ENCODE measurements at places on chromosomes 11 and 22. TPM values are rescaled to one million over a fixed set of nuclear protein-coding genes. Genes with fewer than 3 reads are reported as not detected.

- no peak for DNase-seq
- no peaks in the 10 kb centered on the region for H3K36me3 ChIP-seq
- H3K4me3 ChIP-seq: no peak overlapping the region
- H3K27me3 ChIP-seq: no peaks in the 10 kb centered on the region
These were observed 996.7 kb upstream of the CHORDC1 start for GRCh38 chr11:91219535-91219934.

GRCh38 chr22:49349841-49350381 is 477.8 kb downstream of the BRD1 start:
- H3K4me1 ChIP-seq: no peaks in the 10 kb centered on the region
- H3K4me3 ChIP-seq: no peak overlapping the region
- peaks cover 1% of the 10 kb centered on the region for H3K27me3 ChIP-seq
- no peak for DNase-seq
- no peak overlapping the region for H3K27ac ChIP-seq

DNA sequence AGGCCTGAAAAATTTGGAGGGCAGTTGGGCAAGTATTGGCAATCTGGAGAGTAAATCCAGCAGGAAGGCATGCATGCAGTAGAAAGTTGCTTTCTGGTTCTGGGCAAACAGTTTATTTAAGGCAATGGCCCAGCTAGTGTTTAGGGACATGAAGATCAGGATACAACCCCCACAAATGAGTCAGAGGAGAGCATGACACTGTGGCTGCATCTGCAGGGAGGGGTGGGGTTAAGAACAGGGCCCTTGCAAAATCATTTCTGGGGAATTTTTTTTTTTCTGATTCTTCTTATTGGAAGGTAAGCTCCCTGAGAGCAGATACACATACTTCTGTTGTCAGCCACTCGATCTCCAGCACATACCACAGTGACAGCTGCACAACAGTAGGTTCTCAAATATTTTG is 61.1 kb downstream of the FDX1 start:
- H3K27me3 ChIP-seq: no peaks in the 10 kb centered on the region
- no peaks in the 10 kb centered on the region for H3K4me1 ChIP-seq

DNA sequence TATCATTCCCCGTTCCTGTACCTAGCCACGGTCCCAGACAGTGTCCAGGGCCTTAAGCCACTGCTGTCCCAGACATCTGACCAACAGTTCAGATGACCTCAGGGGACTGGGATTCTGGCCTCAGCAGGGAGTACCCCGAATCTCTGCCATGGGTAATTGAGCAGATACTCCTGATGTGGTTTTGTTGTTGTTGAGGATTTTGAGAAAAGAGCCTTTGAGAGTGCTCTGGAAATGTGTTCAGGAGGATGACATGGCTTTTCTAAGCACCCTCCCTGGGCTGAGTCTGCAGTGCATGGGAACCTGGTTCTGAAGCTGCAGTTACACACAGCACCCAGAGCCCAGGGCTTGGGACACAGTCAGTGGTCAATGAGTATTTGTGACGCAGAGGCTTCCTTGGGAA is 30.4 kb downstream of the ADAMTS15 start:
- no peak overlapping the region for H3K4me3 ChIP-seq
- H3K27me3 ChIP-seq: no peaks in the 10 kb centered on the region
- H3K36me3 ChIP-seq: no peaks in the 10 kb centered on the region
- H3K27ac ChIP-seq: no peak overlapping the region
- H3K4me1 ChIP-seq: no peaks in the 10 kb centered on the region
- no peak for DNase-seq

GRCh38 chr11:66247801-66248200 is 20.6 kb upstream of the RAB1B start:
- DNase-seq: no peak
- no peak overlapping the region for H3K4me3 ChIP-seq
- H3K36me3 ChIP-seq: peaks cover 34% of the 10 kb centered on the region
- H3K27me3 ChIP-seq: no peaks in the 10 kb centered on the region
- H3K4me1 ChIP-seq: no peaks in the 10 kb centered on the region
- no peak overlapping the region for H3K27ac ChIP-seq

DNA sequence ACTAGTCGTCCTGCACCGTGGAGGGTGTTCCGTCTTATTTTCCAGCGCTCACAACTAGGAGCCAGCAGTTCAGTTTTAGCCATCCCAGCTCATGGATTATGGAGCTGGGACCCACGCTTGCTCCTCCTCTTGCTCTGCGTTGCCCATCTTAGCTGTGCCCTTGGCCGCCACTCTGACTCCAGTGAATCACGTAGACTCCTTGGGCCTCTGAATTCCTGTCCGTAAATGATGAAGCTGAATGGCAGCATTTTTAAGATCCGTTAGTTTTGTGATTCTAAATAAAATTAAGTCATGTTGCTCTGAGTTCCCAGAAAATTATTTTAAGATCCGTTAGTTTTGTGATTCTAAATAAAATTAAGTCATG is 23.8 kb downstream of the BCR start:
- H3K27me3 ChIP-seq: no peaks in the 10 kb centered on the region
- no peaks in the 10 kb centered on the region for H3K4me1 ChIP-seq
- DNase-seq: no peak
- H3K27ac ChIP-seq: no peak overlapping the region
- H3K36me3 ChIP-seq: peaks cover 13% of the 10 kb centered on the region

- no peak overlapping the region for H3K27ac ChIP-seq
- no peak for DNase-seq
- no peaks in the 10 kb centered on the region for H3K36me3 ChIP-seq
- H3K4me1 ChIP-seq: no peaks in the 10 kb centered on the region
- H3K4me3 ChIP-seq: no peak overlapping the region
These were observed 4.7 kb downstream of the TNNT3 start for GRCh38 chr11:1924181-1924580.

- peak overlapping the region; percentile 37 for H3K4me3 ChIP-seq
- H3K27me3 ChIP-seq: peaks cover 15% of the 10 kb centered on the region
- no peak for DNase-seq
- no peak overlapping the region for H3K27ac ChIP-seq
- H3K36me3 ChIP-seq: no peaks in the 10 kb centered on the region
- H3K4me1 ChIP-seq: peaks cover 13% of the 10 kb centered on the region
These were observed 237.8 kb downstream of the TTC28 start for GRCh38 chr22:28441720-28442263.

GRCh38 chr11:56396047-56396446 is 16.4 kb upstream of the OR5AL1 start:
- no peak for DNase-seq
- H3K36me3 ChIP-seq: no peaks in the 10 kb centered on the region
- no peaks in the 10 kb centered on the region for H3K4me1 ChIP-seq
- no peak overlapping the region for H3K4me3 ChIP-seq
- H3K27me3 ChIP-seq: no peaks in the 10 kb centered on the region

DNA sequence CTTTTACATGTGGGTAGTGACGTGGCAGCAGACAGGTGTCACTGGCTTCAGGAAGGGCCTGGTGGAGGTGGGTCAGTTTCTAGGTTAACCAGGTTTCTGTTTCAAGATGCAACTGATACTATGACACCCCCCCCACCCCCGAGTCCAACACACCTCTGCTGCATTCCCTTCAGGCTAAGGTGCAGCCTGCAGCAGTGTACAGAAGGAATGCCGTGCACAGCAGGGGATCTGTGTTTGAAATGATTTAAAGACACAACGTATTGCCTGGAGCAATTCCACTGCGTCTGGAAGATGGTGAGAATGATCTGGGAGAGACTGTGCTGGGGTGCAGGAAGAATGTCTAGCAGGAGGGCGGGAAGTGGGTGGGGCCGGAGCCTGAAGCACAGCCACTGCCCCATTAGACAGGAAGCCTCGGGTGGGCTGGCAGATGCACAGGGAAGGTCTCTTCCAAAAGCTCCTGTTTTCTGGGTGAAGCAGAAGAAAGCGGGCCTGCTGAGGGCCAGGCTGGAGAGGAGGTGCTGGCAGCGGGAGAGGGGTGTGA is 11.9 kb upstream of the TESMIN start:
- H3K4me3 ChIP-seq: no peak overlapping the region
- no peaks in the 10 kb centered on the region for H3K4me1 ChIP-seq
- H3K27ac ChIP-seq: no peak overlapping the region
- peaks cover 16% of the 10 kb centered on the region for H3K36me3 ChIP-seq

GRCh38 chr11:67644042-67644441 is 4.5 kb upstream of the TBX10 start:
- DNase-seq: no peak
- no peak overlapping the region for H3K27ac ChIP-seq
- no peaks in the 10 kb centered on the region for H3K36me3 ChIP-seq
- H3K4me1 ChIP-seq: peaks cover 27% of the 10 kb centered on the region
- no peak overlapping the region for H3K4me3 ChIP-seq

DNA sequence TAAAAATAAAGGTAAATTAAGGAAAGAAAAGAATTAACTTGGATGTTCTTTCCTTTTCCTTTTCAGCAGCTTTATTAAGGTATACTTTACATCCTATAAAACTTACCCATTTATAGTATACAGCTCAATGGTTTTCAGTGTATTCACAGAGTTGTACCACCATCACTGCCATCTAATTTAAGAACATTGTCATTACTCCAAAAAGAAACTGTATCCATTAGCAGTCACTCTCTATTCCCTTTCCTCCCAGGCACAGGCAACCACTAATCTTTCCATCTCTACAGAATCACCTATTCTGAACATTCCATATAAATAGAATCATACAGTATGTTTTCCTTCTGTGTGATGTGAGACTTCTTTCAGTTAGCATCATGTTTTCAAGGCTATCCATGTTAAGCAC is 38.9 kb upstream of the TNRC6B start:
- no peak overlapping the region for H3K27ac ChIP-seq
- no peak overlapping the region for H3K4me3 ChIP-seq
- no peaks in the 10 kb centered on the region for H3K27me3 ChIP-seq
- H3K4me1 ChIP-seq: no peaks in the 10 kb centered on the region

DNA sequence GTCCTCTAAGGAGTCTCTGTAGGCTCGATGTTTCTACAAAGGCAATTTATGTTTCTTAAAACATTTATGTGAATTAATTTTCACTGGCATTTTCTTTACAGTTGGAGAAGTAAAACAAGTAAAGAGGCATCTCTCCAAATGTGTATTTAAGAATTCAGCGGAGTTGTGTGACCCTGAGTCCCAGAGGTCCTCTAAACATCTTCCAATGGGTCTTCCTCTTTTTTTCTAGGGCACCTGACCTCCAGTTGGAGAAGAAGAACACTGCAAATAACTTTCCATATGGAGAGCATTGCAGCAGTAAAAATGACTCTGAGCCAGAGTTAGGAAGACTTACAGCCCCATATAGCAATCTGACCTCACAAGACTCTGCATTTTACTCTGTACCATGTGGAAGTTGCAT is 480.5 kb upstream of the RAG2 start:
- no peak overlapping the region for H3K27ac ChIP-seq
- H3K4me3 ChIP-seq: no peak overlapping the region
- H3K36me3 ChIP-seq: no peaks in the 10 kb centered on the region
- DNase-seq: no peak

DNA sequence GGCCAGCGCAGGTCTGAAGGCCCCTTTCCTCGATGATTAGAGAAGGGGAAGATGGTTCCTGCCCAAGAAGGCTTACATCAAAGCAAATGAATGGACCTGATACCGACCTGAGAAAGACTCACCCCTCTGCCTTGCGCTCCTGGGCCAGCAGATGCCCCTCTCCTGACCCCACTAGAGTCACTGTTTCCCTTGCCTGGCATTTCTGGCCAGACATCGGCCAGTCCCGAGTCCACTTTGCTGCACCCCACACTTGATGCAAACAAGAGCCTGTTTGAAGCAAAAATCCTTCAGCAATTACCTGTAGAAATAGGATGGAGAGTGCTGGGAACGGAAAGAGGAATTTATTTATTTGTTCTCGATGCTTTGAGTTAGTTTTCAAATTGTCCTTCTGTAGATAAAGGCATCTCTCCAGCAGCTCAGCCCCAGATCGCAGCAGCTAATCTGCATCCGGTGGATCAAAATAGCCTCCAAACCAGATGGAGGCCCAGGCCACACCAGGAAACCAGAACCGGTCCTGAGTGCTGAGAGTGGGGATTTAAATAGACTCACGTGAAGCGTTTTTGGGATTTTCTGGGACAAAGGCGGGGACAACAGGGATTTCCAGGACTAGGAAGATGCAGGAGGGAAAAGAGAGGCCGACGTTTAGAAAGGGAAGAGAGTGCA is 148.6 kb downstream of the TRIM29 start:
- H3K27me3 ChIP-seq: no peaks in the 10 kb centered on the region
- H3K27ac ChIP-seq: no peak overlapping the region
- H3K4me1 ChIP-seq: no peaks in the 10 kb centered on the region

GRCh38 chr11:33832676-33833075 is 58.4 kb upstream of the FBXO3 start:
- H3K27me3 ChIP-seq: peaks cover 24% of the 10 kb centered on the region
- H3K27ac ChIP-seq: no peak overlapping the region

Gene PIWIL4
- 1.3 TPM for total RNA-seq

Gene CABP4
- total RNA-seq: 13.2 TPM

Gene OR5P2
- not detected for total RNA-seq

Gene SIK3
- 55.2 TPM for total RNA-seq

Gene KCNJ4
- not detected for total RNA-seq

Gene SLC29A2
- total RNA-seq: 3.4 TPM

Gene ROBO3
- total RNA-seq: 4.4 TPM

Gene FAM181B
- not detected for total RNA-seq
